GM23338 (cell line): ENCODE measurements at places on chromosomes 1 and 21. TPM values are rescaled to one million over a fixed set of nuclear protein-coding genes. Genes with fewer than 3 reads are reported as not detected.
A peak's percentile ranks its signal among the peaks of the same experiment; 100 is the strongest.

PODN gene
- 0.24 and 1.0 TPM in 2 replicates for total RNA-seq

LCE2C gene
- not detected in 2 replicates for total RNA-seq

PIGV gene
- 11.7 and 12.6 TPM in 2 replicates for total RNA-seq

CYP4B1 gene
- 0.16 TPM in 1 of 2 replicates, not detected in the other for total RNA-seq

CRYBG2 gene
- 10.0 and 18.4 TPM in 2 replicates for total RNA-seq

RIPPLY3 gene
- 2.5 and 2.6 TPM in 2 replicates for total RNA-seq

MRPL24 gene
- 18.8 and 23.8 TPM in 2 replicates for total RNA-seq

FCRL2 gene
- not detected in 2 replicates for total RNA-seq

DMBX1 gene
- total RNA-seq: not detected in 2 replicates

CD1E gene
- not detected in 2 replicates for total RNA-seq

HSPB7 gene
- total RNA-seq: not detected in 2 replicates

NCMAP gene
- 0.17 and 0.85 TPM in 2 replicates for total RNA-seq

CSF1 gene
- total RNA-seq: 3.5 and 6.3 TPM in 2 replicates

OSBPL9 gene
- total RNA-seq: 74.9 and 82.7 TPM in 2 replicates

MARK1 gene
- total RNA-seq: 13.6 and 13.9 TPM in 2 replicates

- no peak for DNase-seq
These were observed 9.8 kb downstream of the SH3GLB1 start for GRCh38 chr1:86714159-86714558.

DNA sequence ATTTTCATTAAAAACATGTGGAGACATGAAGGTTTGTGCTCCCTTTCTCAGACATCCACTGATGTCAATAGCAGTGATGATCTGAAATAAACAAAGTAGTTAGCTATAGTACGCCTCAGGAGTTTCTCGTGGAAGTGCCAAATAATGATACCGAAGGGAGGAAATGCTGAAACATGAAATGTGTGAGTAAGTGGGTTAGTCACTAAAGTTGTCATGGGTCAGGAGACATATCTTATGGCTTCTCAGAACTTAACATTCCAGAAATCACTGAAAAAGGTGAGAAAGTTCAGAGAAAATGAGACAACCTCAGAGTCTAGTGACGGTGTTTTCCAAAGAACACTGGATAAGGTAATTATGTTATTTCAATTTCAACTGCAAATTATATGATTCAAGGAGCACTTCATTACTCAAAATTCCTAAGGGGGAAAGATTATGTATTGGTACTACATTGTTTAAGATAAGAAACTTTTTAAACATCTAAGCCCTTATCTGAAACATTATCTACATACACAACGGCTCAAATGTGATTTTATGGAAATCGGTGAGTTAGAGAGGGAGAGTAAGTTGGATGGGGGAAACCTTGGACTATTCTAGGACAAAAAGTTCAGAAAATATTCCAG lies 20.6 kb downstream of the NIBAN1 start:
- no peak for DNase-seq

DNA sequence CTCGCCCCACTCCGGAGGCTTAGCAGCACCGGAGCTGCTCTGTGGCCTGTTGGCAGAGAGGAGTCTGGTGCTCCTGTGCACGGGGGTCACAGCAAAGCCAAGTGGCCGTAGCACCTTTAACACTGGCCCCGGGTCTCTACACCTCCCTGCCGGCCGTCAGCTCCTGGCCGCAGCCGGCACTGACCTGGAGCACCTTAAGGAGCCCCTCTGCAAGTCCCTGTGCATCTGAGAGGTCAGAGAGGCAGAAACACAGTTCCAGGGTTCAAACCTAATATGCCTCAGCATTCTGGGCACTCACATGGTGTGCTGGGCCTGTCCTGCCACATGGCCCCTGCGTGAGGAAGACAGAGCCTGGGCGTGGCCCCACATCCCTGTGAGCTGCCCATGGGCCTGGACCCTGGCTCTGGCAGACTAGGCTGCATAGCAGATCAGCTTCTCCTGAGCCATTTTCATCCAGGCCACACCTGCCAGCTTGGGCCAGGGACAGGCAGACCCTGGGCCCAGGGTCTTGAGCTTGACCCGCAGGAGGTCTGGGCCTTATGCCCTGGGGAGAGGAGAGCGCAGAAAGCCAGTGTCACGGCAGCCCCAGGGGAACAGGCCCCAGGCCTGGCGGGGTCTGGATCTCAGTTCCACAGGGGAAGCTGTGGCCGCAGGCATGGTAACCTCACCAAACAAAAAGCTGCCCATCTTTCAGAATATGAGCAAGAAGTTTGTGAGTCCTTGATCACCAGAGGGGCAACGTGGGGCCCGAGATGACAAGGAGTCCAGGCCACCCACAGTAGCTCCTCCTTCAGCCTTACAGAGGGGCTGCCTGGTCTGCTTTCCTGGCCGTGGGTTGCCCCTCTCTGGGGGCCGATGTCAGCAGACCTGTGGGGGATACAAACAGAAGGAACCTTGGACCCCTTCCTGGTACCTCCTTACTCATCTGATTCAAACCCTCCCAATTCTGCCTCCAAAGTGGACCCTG lies 146.0 kb upstream of the COL6A1 start:
- DNase-seq: no peak

GRCh38 chr1:17196496-17197185 lies 8.3 kb upstream of the PADI1 start:
- DNase-seq: no peak

DNA sequence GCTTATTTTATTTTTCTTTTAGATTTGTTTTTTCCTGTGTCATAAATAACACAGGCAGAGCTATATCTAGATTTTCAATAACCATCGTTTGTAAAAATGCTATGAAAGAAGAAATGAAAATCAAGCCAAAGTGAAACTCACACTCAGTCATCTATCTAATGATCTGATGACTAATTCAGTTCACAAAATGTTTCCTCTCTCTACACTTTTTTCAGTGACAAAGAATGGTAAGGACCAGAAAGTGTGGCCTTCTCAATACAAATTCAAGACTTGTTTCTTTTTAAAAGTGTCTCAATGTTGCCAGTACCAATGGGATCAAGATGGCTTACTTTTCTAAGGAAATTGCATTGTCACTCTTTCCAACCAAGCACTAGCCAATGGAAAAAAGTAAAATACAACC lies 282.8 kb upstream of the PKN2 start:
- no peak for DNase-seq

- DNase-seq: no peak
These were observed 152.0 kb upstream of the HMCN1 start for GRCh38 chr1:185581961-185582725.

- DNase-seq: no peak
These were observed 36.6 kb downstream of the INKA2 start for GRCh38 chr1:111702504-111703050.

- DNase-seq: no peak
These were observed 157.5 kb downstream of the BRINP2 start for GRCh38 chr1:177328251-177328650.

GRCh38 chr1:216945538-216946080 lies 222.4 kb upstream of the ESRRG start:
- no peak for DNase-seq

DNA sequence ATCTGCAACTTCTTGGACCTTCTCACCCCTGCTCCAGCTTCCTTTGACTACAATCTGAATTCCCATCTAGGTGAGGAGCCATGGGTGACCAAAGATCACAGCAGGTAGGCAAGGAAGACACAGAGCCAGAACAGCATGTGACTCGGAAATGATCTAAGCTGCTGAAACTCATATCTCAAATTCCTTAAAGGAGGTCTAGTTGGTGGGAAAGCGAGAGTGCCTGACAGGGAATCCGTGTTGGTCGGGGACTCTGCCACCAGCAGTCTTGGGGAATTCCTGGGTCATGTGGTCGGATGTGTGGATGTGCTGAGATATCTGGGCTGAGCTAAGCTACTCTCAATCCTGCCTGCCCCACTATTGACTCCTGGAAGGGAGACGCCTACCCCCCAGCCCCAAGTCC lies 3.2 kb upstream of the NUAK2 start:
- peak; percentile 52 for DNase-seq

DNA sequence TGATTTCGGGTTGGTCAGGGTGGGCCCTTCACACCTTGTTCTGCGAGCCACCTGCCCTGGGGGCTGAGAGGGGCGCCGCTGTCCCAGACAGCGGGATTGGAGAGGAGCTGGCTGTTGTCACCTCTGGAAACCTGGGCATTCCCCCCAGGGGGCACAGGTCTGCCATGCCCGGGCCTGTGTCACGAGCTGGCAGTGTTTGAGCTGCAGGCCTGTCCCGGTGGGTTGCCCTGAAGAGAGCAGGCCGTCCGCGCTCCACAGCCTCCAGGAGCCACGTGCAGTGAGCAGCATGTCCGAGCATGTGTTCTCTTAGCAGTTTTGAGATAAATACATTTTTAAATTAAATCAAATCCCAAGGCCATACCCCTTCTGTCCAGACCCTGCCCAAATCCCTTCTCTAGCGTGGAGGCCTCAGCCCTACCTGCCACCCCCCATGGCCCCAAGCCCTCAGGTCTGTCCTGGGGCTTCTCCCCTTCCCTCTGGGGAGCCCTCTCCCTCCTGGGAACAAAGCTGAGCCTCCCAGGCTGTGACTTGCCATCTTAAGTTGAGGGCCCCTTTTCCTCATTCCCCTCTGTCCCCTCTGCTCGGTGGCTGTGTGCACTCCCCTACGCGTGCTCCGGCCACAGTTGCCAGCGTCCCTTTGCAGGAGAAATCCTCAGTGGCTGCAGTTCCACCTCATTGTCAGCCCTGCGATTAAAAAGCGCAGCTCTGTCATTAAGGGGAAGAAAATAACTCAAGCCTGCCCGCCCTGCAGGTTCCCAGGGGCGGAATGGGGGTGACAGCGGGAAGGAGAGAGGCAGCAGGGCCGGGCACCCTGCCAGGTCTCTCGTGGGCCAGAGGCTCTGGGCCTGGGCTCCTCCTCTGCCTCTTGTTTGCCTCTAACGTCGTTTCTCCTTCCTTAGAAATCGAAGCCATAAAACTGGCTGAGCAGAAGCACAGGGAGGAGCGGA lies 26.6 kb downstream of the SLX9 start:
- DNase-seq: no peak

GRCh38 chr21:34526241-34526617 lies 14.2 kb upstream of the KCNE1 start:
- no peak for DNase-seq

DNA sequence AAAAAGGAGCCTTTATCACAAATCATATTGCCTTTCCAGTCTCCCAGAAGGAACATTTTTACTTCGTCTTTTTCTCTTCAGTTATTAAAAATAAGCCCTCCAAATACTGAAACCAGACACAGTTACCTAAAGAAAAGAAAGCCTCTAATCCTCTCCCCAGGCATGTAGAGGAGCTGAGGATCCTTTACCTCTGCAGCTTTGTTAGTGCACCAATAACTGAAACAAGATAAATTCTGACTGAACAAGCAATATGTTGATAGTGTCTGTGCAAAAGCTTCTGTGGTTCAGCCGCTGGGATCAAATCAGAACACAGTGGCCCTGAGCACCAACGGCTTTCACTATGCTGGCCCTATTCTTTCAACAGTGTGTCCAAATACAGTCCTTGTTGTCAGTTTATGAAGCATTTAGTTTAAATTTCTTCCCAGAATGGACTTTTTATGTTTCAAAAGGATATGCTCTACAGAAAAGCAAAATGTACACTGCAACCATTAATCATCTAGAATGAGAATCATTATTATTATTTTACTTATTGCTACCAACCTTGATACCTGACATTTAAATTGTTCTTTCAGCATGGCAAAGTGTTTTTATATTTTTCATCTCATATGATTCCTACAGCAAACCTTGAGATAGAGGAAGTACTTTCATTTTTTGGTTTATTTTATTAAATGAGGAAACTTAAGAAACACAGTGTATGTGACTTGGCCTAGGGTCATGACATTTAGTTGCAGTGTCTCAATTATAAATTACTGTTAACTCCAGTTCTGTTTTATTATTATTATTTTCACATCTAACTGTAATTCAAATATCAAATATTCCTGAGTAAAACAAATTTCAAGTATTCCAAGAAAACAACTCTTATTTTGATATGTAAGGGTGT lies 217.9 kb downstream of the NEGR1 start:
- no peak for DNase-seq

GRCh38 chr1:61084491-61085031 lies 2.2 kb downstream of the NFIA start:
- no peak for DNase-seq
